Stimulated activated CD4-positive, alpha-beta T cell treated with anti-CD3 and anti-CD28 coated beads, Interleukin-1b, Interleukin-23, amount 100 ng/mL, for 1 hour (primary cell): ENCODE measurements at places on chromosomes 6 and 20.

GRCh38 chr6:140027219-140027618 is 652.8 kb upstream of the CITED2 start:
- no peak for DNase-seq

DNA sequence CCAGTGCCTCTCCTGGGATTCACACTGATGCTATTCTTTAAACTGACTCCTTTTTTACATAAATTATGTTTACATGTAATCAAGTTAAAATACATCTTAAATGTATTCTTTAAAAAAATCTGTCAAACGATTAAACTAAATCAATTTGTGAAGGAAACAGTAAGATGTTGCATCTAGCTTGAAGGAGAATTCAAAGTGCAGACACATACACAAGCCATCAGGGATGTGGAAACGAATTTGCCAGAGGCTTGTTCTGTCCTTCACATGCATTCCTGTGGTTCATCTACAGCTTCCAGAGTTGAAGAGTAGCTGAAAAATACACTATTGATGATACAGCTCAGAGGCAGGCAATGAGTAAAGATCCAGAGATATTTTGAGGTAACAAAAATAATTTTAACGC is 7.3 kb upstream of the BPIFB3 start:
- DNase-seq, result no peak

- DNase-seq, result no peak
Measured at GRCh38 chr6:9766240-9766915, 648.5 kb downstream of the TFAP2A start.

DNA sequence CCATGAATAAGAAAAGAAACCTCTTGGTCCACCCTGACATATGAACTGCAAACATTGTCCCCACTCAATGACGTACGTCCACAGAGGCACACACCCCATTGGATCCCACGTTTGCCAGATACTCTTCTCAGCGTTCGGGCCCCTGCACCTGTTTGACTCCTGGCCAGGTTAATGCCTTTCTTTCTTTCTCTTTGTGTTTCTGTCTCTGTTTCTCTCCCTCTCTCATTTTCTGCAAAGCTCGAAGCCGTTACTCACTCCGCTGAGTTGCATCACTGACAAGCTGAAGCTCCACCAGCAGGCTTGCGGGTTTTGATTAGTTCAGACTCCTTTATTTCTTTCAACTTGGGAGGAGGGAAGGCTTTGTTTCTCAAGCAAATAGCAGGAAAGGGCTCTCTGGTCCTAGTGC is 135.5 kb upstream of the SUPT3H start:
- no peak for DNase-seq

DNA sequence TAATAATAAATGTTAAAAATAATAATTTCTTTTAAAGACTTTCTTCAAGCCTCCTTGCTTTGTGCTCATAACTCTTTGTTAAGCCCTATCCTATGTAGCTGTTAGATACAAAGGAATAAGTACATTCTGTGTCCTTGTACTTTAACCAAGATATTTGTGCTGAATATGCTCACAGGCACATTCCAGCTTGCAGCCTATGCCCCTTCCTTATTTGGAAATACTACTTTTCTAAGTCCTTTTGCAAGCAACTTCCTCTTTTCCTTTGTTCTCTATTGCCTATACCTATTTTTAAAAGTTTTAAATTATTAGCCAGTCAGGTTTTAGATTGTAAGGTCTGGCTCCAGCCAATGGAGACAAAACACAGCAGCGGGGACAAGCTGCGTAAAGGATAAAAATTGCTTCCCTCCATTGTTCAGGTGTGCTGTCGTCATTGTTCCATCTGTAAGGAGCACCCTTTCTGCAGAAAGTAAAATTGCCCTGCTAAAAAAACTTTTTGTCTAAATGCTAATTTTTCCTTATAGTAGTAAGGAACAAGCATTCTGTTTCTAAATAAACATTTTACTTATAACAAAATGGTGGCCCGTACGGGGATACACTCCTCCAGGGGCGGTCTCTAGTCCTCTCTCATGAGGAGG is 80.2 kb downstream of the SYTL3 start:
- DNase-seq, result no peak

DNA sequence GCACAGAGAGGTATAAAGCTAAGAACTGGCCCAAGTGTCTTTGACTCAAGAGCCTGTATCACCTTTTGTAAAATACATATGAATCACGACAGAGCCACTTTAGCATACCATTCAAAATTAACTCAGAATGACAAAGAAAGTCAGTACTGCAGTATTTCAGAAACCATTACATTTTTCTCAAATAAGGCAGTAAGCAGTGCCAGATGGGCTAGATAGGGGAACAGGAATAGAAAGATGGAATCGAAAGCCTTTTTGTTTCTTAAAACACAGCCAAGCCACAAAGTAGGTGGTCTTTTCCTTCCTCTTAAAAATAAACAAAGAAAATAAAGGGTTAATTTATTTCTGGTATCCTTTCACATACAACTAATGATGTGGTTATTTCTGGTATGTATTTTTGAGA is 10.3 kb downstream of the CLDN20 start:
- no peak for DNase-seq

GRCh38 chr6:15358579-15359327 is 112.9 kb downstream of the JARID2 start:
- DNase-seq, result no peak

DNA sequence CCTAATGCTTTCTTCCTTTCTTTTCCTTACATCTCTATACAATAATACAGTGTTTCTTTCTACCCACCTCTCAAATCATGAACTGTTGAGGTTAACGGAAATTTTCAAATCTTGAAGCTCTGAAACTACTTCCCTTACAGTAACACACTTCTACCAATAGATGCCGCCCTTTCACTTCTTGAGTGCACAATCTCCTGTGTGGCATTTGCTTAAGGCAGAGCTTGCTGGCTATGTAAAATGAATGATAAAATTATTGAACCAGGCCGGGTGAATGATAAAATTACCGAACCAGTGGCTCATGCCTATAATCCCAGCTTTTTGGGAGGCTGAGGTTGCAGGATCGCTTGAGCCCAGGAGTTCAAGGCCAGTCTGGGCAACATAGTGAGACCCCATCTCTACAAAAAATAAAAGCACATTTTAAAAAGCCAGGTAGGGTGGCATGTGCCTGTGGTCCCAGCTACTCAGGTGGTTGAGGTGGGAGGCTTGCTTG is 56.8 kb downstream of the KCNS1 start:
- DNase-seq, result no peak

- no peak for DNase-seq
Measured at GRCh38 chr6:106022801-106023200, 63.3 kb upstream of the PRDM1 start.

DNA sequence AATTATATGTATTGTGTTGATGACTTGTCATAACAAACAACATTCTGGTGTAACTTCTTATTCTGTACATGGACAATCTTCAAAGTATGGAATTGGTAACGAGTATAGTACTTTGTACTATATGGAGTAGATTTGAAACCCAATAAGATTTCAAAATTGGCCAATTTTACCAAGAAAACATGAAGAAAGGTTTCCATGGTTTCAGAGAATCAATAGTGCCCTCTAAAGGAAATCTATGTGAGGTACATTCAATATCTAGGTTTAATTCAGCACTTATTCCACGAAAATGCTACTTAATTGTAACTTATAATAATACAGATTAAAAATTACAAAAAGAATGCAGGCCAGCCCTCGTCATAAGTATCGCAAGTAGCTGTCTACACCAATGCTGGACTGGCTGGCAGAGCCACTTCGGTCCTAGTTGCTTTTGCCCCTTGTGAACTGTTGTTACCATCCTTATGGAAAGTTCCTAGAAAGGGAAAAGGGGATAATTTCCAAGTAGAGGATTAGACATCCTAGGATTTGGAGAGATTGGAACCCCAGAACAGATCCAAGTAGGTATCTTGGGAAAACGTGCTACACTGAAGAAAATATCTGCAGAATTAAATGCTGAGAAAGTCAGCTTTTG is 70.9 kb downstream of the LCA5 start:
- no peak for DNase-seq

DNA sequence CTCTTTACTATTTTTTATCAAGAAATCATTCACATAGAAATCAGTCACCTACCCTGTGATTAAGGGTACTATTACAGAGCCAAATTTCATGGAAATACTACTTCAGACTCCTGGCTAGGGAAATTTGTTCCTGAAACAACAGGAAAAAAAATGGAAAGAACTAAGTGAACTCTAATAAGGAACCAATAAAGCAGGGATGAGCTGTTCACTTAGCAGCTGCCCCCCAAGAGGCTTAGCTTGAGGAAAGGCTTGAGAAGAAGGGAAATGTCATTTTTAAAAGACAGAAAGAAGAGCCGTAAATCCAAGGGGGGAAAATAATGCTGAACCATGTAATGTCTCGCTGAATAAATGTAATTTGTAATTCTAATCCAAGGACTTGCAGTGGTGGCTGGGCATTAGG is 88.8 kb downstream of the COL21A1 start:
- no peak for DNase-seq

- no peak for DNase-seq
Measured at GRCh38 chr6:72140795-72141194, 254.4 kb downstream of the RIMS1 start.

DNA sequence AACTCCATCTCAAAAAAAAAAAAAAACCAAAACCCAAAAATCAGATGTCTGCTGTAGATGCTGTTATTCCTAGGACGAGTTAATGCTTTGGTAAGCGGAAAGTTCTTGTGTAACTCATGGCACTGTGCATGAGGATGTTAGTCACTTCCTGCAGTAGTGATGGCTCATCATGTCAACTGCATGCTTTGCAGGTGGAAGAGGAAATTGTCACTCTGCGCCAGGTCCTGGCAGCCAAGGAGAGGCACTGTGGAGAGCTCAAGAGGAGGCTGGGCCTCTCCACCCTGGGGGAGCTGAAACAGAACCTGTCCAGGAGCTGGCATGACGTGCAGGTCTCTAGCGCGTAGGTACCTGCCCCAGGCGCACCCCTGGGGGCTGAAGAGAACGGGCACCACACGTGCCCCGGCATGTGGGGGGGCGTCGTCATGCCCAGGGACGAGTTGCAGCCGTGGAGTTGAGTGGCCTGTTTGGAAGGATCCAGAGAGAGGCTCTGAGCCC is 8.5 kb downstream of the TPD52L2 start:
- DNase-seq, result no peak

DNA sequence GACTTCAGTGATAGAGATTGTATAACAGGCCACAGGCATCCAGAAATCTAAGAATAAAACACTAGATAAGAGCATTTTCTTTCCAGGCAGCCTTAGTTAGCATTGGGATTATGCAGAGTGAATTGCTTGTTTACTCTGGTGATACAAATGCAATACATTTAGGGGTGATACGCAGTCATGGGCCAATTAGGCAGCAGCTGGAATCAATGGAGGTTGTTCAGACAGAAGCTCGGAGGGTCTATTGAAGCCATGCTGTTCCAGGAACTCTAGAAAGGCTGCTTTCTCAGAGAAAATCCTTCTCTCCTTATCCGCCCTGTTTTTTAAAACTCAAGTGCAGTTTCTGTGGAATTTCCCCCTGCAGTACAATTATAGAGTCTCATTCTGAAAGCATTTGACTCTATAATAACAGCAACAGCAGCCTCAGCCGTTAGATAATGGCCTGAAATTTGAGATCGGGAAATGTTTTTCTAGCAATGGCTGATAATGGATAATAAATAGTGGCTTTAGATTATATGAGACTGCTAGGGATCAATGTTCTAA is 364.3 kb upstream of the HS3ST5 start:
- DNase-seq, result no peak

DNA sequence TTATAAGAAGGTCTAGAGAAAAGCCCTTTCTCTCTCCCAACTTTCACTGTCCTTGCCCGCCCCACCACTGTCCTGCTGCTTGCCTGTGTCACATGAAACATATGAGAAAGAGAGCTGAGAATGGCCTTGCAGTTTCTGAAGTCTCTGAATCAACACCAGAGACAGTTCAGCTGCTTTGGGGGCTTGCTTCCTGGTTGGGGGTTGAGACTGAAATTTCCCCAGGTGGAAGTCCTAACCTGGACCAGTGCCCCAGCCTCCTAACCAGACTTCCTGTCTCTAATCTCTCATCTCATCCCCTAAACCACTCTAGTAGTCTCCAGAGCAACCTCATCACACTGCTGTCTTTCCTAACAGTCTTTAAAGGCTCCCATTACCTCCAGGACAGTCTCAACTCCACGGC is 10.7 kb downstream of the TRAM2 start:
- no peak for DNase-seq

- DNase-seq, result no peak
Measured at GRCh38 chr20:19047040-19047950, 165.1 kb upstream of the SLC24A3 start.

GRCh38 chr6:41567684-41568083 is 21.5 kb downstream of the FOXP4 start:
- DNase-seq, result no peak

DNA sequence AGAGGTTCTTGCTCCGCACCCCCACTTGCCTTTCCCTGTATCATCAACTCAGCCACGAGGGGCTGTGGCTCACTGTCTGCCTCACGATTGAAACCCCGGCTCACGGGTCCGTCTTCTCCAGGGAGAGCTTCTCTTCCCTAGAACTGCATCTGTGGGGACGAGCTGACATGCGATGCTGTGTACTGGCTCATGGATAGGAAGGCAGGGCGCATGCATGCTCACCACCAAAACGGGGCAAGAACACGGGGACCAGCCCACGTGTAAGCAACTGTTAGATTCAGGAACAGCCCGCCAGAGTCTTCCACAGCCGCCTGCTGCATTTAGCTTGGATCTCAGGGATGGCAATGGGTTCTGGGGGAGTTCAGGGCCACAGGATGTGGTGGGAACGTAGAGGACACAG is 275.9 kb upstream of the CDH4 start:
- no peak for DNase-seq

DNA sequence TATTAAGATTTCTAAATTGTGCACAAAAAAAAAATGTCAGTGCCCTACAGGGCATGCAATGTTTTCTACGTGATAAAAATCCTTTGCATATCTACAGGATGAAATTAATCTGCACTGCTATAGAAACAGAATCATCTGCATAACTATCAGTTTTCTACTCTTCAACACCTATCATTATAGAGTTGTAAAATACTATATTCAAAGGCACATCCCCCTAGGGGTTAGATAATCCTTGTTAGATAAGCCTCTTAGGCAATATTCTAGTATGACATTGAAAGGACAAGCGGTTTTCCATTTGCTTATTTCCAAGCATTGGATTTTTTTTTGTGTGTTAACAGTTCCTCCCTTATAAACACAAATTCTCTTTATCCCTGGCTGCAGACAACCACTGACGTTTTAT is 98.7 kb upstream of the LAMA2 start:
- no peak for DNase-seq
